ENCODE measurements at places on chromosomes 4 and X.

DNA sequence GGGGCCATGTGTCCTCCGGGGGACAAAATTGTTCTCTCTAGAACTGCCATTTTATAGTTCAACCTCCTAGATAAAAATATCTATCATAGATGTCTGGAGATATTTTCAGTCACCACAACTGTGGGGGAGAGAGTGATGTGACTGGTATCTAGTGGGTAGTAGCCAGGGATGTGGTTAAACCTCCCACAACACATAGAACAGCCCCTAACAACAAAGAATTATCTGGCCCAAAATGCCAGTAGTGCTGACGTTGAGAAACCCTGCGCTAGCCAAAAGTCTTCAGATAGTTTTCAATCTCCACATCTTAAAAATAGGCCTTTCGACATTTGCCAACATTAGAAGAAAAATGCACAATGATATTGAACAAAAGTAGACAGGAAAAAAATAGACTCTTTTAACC lies 19.0 kb upstream of the SUPT20HL2 start:
- no peak for DNase-seq

DNA sequence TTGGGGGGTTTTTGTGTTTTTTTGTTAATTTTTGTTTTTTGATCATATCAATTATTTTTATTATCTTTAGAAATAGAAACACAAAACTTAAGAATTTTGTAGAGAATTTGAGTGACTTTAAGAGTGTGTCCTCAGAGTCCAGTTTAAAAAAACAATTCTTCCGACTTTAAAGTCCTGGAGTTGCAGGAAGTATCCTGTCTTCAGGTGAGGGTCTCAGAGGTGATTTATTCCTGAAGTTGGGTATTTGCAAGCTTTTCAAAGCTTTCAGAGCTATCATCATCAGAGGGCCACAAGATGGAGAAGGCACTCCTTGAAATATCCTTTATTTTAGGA lies 23.0 kb downstream of the TLR10 start:
- no peak for DNase-seq

DNA sequence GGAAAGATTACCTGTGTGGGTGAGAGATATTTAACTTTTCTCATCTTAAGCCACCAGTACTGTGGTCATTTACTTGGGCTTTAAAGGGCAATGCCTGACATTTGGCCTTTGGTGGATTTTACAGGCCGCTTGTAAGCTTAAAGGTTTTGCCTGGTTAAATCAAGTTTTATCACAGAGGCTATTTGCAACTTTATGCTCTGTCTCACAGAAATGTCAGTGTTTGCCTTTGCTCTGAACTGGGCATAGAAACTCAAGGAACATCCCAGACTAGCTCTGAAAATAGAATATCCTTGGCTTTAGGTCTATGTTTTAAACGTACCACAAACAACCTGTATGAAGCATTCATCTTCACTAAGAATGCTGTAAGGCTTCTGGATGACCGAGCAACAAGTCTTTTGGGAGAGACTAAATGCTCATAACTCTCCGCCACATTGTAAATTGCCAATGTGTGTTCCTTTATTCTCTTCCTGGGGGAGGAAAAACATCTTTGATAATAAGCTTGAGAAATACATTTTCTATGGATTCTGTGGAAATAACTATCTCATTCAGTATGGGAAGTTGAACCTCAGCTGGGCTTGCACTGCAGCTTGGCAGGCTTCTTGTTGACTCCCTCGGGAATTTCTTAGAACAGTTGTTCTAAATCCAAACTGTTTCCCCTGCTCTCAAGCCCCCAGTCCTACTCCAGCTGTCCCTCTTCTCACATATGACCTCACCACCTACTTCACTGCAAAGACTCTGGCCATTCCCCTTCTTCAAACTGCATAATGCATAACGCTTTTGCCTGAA lies 105.8 kb upstream of the WDR44 start:
- DNase-seq: no peak

- DNase-seq: no peak
These were observed 472.4 kb upstream of the NWD2 start for GRCh38 chr4:36772154-36772516.

GRCh38 chrX:9767375-9767774 lies 1.7 kb upstream of the GPR143 start:
- DNase-seq: no peak

GRCh38 chr4:154595807-154596206 lies 5.3 kb upstream of the FGA start:
- DNase-seq: no peak

GRCh38 chrX:134727363-134727762 lies 69.1 kb upstream of the PLAC1 start:
- no peak for DNase-seq

GRCh38 chrX:55451141-55451540 lies 786 bp upstream of the MAGEH1 start:
- DNase-seq: no peak

DNA sequence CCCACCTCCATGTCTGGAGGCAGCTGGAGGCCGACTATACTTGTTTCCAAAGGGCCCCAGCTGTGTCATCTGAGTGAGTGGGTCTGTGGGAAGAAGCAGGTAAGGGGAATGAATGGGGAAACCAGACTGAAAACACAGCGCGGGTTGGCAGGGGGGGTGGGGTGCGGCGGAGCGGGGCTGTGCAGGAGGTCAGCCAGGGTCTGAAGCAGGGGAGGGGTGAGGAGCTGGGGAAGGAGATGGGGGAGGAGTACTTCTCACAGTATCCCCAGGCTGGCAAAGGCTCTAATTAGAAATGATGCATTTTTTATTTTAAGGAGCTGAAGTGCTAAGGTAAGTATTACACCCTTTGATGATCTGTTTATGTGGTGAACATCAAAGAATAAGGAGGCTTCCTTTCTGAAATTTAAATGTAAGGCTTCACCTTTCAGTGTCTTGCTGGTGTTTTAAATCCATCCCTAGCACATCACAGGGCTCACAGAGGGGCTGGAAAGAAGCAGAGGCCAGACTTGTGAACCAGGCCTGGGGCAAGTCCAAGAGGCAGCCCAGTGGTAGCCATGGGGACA lies 37.5 kb downstream of the SMIM20 start:
- no peak for DNase-seq

- DNase-seq: no peak
These were observed 223.1 kb downstream of the KDR start for GRCh38 chr4:54902271-54902670.

- no peak for DNase-seq
These were observed 260.7 kb upstream of the SFRP2 start for GRCh38 chr4:154049457-154050181.

GRCh38 chrX:39953879-39954278 lies 143.9 kb downstream of the BCOR start:
- no peak for DNase-seq

- no peak for DNase-seq
These were observed 157.3 kb downstream of the CPEB2 start for GRCh38 chr4:15159477-15160019.

GRCh38 chrX:123905332-123905731 lies 45.5 kb downstream of the XIAP start:
- DNase-seq: no peak

GRCh38 chrX:47746446-47746845 lies 87.5 kb upstream of the UXT start:
- no peak for DNase-seq

GRCh38 chr4:185637163-185637875 lies 102.0 kb upstream of the PDLIM3 start:
- DNase-seq: no peak

DNA sequence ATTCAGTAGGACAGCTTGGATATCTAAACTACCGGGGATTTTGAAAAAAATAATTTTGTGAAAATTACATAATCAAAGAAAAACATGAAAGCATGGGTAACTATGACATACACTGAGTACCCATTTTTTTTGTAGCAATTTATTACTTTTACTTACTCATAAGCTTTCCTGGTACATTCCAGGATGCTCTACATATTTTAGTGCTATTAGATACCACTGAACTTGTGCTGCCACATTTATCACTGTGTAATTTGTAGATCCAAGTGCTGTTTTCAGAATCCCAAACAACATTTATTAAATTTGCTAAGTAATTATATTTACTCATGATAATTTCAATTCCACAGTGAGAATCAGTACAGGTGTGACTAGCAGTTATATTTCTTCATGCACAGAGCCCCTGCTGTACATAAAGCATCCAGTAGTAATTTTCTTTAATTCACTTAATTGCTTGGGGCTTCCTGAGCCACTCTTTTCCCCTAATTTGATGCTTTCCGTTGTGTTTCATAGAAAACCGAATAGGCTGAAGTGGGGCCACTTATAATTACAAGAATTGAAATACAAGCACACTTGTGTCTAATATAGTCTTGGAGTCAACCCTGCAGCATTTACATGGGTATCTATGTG lies 2254.4 kb downstream of the ARAP2 start:
- DNase-seq: no peak

GRCh38 chr4:60657041-60657440 lies 543.1 kb upstream of the ADGRL3 start:
- no peak for DNase-seq

GRCh38 chr4:185764876-185765275 lies 47.1 kb downstream of the SORBS2 start:
- DNase-seq: no peak

DNA sequence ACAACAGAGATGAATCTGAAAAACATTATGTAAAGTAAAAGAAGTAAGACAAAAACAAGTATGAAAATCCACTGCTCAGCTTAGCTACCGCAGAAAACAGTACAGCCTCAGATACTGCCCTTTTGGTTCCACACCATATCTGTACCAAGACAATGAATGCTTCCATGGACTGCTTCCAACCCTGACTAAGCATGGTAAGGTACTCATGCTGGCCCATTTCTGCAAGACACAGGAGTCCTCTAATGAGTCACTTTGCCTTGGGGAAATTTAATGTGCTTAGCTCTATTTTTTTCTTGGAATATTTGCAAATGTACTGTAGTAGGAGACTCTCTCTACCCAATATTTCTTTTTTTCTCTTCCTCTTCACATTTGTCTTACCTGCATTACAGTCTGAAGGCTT lies 931.7 kb upstream of the HS3ST1 start:
- DNase-seq: no peak

GRCh38 chrX:143571521-143571920 lies 54.2 kb upstream of the SPANXN3 start:
- DNase-seq: no peak

- DNase-seq: no peak
These were observed 81.8 kb downstream of the TEX11 start for GRCh38 chrX:70826715-70827114.

GRCh38 chr4:145739845-145740244 lies 59.9 kb downstream of the C4orf51 start:
- no peak for DNase-seq

- DNase-seq: no peak
These were observed 72.8 kb downstream of the SEL1L3 start for GRCh38 chr4:25790024-25790423.

GRCh38 chr4:26713563-26714151 lies 129.8 kb downstream of the TBC1D19 start:
- DNase-seq: no peak

DNA sequence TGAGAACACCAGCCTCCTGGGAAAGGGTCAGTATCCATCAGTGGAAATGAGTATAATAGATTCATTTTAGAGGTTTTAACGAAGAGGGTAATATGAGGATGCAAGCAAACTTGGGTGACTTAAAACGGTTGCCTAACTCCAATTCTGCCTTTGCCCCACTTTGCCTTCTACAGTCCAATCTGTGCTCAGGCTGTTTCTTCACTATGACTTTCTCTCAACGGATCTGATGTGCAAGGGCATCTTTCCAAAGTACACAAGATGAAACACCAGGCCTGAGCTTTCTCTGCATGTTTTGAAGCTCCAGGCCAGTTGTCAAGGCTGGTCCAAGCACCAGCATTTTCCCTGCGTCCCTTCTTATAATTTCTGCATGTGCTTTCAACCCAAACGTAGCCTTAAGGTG lies 68.0 kb upstream of the TMEM164 start:
- DNase-seq: no peak

GRCh38 chr4:6893449-6894085 lies 16.1 kb upstream of the TBC1D14 start:
- DNase-seq: no peak

DNA sequence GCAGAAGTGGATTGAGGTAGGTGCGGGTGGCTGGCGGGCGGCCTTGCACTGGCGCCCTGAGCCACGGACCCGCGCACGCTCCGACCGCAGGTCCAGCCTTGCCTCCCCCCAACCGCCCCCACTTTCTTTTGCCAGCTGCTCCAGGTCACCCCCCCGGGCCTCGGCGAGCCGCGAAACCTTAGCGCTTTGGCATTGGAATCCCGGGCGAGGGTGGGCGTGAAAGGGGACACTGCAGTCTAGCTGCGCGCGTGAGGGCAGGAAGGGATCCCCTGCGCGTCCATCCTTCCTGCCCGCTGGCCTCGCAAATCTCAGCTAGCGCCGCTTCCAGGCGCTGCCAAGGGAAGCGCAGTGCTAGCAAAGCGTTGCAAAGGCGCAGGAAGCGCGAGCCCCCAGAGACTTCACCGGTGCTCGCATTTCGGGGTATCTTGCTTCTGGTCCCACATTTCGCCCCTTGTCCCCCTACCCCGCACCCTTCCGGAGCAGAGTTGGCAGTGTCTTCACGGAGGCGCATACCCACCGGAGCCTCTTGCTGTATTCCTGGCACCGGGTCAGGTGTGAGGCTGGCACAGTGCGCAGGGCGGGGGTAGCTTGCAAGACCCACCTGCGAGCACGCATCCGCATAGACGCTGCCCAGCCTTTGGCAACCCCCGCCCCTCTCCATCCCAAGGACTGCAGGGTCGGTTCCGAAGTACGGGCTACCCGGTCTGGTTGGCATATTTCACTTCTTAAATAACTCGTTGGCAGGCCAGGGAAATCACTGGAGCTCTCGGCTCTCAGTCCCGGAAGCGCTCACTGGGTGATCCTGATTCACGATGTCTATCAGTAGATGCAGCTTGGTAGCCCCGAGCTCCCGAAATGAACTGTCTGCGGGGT lies 104.4 kb downstream of the UCHL1 start:
- no peak for DNase-seq

GRCh38 chr4:7472442-7473013 lies 37.8 kb upstream of the PSAPL1 start:
- no peak for DNase-seq

GRCh38 chr4:37467223-37467622 lies 219.0 kb downstream of the RELL1 start:
- DNase-seq: no peak

- DNase-seq: no peak
These were observed 283.7 kb downstream of the PACRGL start for GRCh38 chr4:20983763-20984575.

DNA sequence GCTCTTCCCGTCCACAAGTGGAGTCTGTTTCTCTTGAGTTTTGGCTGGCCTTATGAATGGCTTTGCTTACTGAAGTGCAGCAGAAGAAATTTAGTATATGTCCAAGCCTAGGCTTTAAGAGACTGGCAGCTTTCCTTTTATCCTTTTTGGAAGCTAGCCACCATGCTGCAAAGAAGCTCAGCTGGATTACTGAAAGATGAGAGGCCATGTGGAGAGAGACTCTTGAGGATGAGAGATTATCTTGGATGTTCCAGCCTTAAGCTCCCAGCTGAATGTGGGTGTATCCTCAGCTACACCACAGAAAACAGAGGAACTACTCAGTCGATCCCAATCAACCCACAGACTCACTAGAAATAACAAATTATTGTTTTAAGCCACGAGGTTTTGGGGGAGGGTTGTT lies 12.5 kb downstream of the CCNG2 start:
- DNase-seq: no peak

Measured in activated T-cell treated with anti-CD3 and anti-CD28 coated beads for 1 hour (primary cell).